Left lobe of liver (tissue), 2 donors: ENCODE measurements at places on chromosomes 16 and 17. TPM values are rescaled to one million over a fixed set of nuclear protein-coding genes. Genes with fewer than 3 reads are reported as not detected.

- no peak for DNase-seq
These were observed 20.8 kb downstream of the C17orf67 start for GRCh38 chr17:56812901-56813388.

DNA sequence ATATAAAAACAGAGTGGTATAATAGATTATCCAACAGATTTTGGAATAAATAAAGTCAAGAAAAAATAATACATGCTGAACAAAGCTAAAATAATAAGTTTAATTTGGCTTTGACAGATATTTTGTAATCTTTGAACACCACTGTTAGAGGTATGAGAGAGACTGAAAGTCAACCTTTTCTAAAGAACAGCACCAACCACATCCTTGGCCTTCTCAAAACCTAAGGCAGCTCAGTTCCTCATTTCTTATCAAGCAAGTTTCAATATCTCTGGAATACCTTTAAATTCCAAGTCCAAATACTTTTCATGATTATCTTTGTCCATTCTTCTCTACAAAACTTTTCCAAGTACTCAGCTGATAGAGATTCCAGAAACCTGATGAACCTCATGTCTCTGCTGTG lies 1603.8 kb downstream of the CDH8 start:
- DNase-seq: no peak

DNA sequence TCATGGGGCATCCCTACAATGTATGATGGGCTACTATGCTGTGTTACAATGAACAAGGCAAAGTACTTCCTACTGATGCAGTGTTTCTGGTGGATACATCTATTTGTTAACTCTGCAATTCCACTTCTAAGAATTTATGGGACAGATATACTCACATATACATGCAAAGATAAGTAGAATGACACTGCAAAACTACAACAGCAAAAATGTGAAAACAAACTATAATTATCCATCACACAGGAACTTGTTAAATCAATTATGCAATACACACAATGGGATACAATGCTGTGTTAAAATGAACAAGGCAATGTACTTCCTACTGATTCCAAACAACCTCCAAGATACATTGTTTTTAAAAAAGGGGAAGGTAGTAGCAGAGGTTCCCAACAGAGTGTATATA lies 3.2 kb downstream of the DDX52 start:
- no peak for DNase-seq

GRCh38 chr17:68821860-68822696 lies 133.1 kb downstream of the ABCA8 start:
- DNase-seq: no peak

KRT40 gene
- total RNA-seq: not detected

CYGB gene
- 5.0 TPM for total RNA-seq
